ENCODE measurements at places on chromosomes 7 and 10.

DNA sequence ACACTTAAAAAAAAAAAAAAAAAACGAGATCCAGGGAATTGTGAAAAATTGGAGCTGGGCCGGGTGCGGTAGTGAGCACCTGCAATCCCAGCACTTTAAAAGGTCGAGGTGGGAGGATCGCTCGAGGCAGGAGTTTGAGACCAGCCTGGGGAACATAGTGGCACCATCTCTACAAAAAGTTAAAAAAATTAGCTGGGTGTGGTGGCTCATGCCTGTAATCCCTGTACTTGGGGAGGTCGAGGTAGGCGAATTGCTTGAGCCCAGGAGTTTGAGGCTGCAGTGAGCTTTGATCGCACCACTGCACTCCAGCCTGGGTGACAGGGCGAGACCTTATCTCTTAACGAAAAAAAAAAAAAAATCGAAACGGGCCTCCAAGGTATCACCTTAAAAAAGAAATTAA, 2.0 kb downstream of the CLDN4 start:
- DNase-seq, result no peak

DNA sequence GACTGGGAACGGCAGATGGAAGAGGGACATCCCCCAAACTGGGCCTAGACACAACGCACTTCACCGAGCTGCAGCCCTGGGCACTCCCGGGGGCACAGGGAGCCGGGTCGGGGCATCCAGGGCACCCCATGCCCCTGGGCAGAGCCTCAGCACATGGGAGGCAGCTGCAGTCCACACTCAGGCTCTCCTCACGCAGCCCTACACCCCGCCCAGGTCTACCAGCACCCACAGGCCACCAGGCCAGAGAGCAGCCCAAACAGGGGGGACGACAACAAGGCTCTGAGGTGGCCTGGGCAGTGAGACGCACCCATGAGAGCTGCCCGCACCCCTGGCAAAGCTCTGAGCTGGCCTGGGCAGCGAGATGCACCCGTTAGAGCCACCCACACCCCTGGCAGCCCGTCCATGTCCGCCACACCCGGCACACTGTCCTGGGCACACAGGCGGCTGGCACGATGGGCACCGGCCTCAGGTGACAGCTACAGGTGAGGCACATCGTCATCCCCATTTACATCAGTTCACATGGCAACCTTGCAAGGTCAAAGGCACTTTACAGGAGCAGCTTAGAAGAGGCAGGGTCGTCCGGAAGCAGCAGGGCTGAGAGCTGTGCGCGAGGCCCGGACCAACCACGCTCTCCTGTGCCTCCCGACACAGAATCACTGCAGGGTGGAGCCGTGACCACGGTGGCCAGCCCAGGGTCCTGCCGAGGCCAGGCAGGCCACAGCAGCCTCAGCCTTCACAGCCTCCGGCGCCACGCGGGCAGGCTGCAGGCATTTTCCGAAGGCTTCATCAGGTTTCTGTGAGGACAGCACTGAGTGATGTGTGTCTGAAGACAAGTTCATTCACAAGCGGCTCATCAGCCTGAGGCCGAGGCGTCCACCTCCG, 228.6 kb downstream of the MAD1L1 start:
- peak; percentile 4 for DNase-seq

- no peak for DNase-seq
Measured at GRCh38 chr10:62820586-62820985, 4.4 kb upstream of the EGR2 start.

- DNase-seq, result no peak
Measured at GRCh38 chr7:25180946-25181345, 47.3 kb downstream of the NPVF start.

- no peak for DNase-seq
Measured at GRCh38 chr10:14131261-14131960, 199.3 kb downstream of the FRMD4A start.

GRCh38 chr7:21543528-21544302, 876 bp downstream of the DNAH11 start:
- no peak for DNase-seq

DNA sequence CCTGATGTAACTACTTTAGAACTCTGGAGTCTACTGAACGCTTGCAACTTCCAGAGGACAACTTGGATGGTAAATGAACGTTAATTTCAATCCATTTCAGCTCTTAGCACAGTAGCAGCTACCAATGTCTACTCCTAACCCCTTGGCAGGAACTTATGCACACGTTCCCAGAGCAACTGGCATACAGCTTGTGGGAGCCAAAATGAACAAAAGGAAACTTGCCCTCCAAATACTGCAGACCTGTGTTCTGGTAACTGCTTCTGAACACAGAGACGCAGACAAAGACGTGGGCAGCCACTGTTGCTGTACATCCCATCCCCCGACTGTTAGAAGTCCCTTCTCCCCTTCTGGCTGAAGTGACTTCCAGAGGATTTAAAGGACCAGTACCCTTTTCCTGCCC, 61.3 kb downstream of the XPNPEP1 start:
- no peak for DNase-seq

DNA sequence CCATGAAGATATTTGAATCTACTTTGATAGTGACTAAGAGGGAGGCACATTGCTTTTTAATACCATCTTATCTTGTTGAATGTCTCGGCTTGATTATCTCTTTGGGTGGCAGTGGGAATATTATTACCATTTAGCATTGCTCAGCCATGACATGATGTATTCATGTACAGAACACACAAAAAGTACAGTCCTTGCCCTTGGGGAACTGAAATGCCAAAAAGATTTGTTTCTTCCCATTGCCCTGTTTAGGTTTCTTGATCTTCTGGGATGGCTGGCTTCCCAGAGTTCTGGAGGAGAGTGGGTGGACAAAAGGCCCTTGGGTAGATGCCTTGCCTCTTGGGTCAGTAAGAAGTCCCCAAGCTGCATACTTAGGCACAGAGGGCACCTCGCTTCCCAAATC, 23.8 kb downstream of the SUFU start:
- DNase-seq, result no peak

DNA sequence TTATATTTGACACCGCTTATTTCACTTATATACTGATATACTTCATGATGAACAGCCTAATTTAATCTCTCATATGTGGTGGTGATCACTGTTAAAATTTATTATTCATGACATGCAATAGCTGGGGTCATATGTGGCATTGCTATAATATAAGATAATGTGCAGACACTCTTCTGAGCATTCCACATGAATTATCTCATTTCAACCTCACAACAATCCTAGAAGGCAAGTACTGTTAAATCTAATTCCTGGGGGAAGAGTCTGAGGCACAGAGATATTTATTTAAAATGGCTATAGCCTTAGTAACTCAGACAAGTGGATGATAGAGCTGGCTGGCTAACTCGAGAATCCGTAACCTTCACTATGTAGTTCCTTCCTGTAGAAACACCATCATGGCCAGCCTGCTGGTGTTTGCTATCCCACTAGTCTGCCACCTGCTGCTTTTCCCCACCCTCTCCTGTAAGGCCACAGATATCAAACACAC, 46.6 kb upstream of the A1CF start:
- no peak for DNase-seq

GRCh38 chr7:98398567-98399372, 2.1 kb downstream of the BAIAP2L1 start:
- no peak for DNase-seq

GRCh38 chr10:43120929-43121314, 17.3 kb upstream of the CSGALNACT2 start:
- no peak for DNase-seq

DNA sequence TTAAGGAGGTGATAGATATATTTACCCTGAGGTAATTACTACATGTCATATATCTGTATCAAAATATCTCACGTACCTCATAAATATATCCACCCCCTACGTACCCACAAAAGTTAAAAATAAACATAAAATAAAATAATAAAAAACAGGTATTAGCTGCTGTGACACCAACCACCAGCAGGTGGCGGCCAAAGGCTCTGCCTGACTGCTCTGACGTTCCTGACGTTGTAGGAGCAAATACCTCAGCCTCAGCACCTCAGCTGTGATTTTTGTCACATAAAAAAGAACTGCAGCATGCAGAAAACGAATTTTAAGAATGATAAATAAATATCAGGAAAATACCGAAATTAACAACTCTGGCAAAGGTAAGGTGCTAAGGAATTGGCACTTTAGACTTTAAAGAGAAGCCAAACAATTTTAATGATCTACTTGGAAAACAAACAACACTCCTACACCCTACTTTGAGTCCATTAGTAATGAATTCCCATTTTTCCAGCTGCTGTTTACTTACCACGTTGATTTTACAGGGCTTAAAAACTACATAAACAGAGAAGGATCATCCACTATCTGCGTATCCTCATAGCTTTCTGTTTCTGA, 125.4 kb upstream of the TARP start:
- peak; percentile 45 for DNase-seq

DNA sequence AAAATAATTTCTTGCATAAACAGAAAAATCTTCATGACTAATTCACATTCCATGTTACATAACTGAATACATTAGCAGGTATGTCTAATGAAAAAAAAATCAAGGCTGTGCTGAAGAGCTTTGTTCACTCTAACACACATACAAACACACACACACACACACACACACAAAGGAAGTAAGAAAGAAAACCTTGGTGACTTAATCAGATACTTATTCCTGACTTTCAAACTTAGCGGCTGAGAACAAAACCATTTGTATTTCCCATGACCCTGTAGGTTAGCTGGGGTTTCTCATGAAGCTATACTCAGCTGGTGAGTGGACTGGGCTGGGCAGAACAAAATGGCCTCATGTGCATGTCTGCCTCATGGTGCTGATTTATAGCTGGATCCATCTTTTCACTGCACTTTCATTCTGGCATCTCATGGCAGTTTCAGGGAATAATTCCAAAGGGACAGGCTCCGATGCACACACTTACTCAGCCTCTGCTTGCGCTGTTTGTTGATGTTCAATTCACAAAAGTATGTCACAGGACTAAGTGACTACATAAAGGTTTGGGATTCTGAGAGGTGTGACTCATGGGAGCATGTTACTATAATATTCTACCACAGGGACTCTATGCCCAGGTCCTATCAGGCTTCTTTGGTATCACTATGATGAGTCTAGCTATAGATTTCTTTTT, 161.2 kb downstream of the PCLO start:
- DNase-seq, result no peak

DNA sequence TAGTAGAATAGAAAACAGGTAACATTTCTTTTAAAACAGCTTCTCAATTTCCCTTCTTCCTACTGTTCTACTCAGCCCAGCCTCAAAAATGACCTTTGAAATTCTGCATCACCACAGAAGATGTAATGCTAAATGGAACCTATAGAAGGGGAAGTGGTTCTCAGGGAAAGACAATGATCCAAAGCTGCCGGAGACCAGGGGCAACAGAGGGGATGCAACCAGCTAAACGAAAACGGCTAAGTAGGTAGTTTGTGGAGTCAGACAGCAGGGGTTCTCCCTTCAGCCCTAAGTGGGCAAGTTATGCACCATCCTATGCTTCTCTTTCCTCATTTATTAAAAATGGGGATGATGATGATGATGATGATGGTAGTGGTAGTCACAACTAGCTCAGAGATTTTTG, 214.3 kb downstream of the ELMO1 start:
- DNase-seq, result no peak

- no peak for DNase-seq
Measured at GRCh38 chr10:58666024-58666423, 153.4 kb downstream of the BICC1 start.

GRCh38 chr7:111682588-111683340, 120.5 kb upstream of the IMMP2L start:
- DNase-seq, result no peak

DNA sequence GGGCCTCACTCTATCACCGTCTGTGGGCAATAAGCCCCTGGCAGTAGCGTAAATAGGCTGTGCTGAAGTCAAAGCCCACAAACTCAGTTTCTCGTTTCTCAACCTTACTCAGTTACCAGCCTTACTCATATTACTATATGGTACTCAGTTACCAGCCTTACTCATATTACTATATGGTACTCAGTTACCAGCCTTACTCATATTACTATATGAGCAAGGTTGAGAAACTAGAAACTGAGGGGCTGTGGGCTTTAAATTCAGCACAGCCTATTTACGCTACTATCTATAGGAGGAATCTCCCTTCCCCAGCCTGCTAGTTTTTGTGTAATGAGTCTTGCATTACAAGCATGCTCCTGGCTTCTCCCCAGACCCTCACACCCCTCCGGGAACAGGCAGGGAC, 35.4 kb downstream of the CCDC3 start:
- DNase-seq, result no peak

DNA sequence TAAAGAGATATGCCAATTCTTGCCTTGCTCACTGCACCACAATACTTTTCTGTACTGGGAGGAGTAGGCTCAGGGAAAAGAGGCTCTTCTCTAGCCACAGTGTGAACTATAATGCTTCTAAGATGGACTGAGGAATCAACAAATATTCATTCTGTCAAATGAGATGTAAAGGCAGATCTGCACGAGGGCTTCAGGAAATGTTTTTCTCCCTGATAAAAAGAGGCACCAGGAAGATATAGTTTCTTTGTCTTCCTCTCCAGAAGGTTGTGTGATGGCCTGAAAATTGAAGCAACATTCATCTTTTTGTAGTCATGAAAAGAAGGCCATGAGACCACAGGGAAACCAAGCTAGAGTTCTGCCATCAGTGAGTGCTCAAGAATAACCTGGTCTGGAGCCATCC, 79.1 kb upstream of the NME8 start:
- DNase-seq, result no peak

DNA sequence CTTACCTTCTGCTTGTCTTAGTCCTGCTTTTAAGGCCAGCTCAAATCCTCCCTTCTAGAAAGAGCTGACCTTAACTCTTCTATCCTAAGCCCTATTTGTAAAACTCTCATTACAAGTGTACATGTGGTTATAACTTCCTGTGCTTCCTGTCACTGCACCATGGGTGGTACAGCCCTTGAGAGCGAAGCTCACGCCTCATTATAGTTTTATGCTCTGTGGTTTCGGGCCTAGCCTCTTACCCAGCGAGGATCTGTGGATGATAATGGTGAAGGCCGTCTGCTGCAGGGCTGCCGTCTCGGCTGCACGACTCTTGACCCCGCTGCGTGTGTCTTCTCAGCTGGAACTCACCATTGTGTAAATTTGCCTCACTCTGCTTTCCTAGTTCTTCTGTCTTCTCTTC, 74.6 kb downstream of the CUL1 start:
- no peak for DNase-seq

DNA sequence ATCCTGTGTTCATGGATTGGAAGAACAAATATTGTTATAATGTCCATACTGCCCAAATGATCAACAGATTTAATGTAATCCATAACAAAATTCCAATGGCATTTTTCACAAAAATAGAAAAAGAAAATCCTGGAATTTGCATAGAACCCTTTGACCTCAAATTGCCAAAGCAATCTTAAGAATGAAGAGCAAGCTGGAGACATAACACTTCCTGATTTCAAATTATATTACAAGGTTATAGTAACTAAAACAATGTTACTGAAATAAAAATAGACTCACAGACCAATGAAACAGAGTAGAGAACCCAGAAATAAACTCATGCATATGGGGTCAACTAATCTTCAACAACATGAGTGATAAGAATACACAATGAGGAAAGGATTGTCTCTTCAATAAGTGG, 302.5 kb downstream of the PHTF2 start:
- no peak for DNase-seq

- DNase-seq, result no peak
Measured at GRCh38 chr10:132813560-132814468, 27.9 kb upstream of the NKX6-2 start.
